Astrocyte of the hippocampus (primary cell): ENCODE measurements at places on chromosomes 12 and 14.

- DNase-seq = peak; percentile 66
Observed at GRCh38 chr12:90174198-90174510, 465.5 kb upstream of the ATP2B1 start.

GRCh38 chr14:104034976-104035699 lies 50.4 kb upstream of the ASPG start:
- peak; percentile 25 for DNase-seq

GRCh38 chr12:104524034-104524832 lies 67.5 kb downstream of the CHST11 start:
- no peak for DNase-seq

- peak; percentile 78 for DNase-seq
Observed at GRCh38 chr14:93234798-93235197, 27.7 kb downstream of the UBR7 start.

DNA sequence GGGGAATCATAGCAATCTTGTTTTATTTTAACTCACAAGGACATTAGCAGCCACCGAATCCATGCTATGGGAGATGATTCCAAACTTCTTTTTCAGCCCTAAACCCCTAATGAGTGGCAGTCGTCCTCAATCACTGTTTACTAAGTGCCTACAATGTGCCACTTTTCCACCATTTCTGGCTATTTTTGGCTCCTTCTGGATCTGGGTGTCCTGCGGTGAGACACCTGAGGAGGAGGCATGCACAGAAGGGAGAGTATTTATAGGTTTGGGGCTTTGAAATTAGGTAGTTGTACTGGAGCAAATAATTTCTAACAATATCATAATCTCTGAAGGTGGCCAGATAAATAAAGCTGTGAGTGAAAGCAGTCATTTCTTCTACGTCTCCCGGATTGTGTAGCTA lies 1125.6 kb downstream of the BCL11B start:
- DNase-seq = no peak

DNA sequence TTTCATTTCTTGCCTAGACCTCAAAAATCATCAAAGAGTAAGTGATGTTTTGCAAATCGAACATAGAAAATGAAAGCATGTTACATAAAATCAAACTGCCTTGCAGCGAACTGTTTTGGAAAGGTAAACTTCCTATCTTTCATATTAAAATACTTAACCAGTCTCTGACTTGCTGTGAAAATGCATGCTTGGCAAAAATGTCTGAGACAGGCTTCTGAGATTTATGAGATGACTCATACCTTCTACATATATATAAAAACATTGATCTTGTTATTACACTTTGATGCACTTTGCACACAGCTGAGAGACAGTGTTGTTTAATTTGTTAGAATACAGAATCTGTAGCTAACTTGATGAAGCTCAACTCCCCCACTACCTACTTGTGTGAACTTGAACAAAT lies 179.1 kb downstream of the KITLG start:
- DNase-seq = no peak

DNA sequence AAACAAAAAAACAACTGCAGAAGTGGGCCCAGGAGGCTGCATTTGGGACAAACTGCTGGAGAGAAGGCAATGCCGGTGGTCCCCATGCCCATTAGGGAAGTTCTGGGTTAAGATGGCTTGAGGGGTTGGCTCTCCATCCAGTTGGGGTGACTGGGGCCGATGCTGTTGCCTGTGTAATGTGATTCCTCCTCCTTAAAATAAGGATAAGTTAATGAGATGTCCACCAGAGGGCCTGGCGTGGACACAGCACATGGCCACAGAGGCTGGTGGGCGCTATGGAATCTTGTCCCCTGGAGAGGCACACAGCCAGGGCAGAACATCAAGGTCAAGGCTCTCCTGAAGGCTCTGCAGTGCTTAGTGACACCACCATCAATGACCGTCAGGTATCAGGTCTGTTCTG lies 1.0 kb upstream of the TESC start:
- DNase-seq = peak; percentile 26

DNA sequence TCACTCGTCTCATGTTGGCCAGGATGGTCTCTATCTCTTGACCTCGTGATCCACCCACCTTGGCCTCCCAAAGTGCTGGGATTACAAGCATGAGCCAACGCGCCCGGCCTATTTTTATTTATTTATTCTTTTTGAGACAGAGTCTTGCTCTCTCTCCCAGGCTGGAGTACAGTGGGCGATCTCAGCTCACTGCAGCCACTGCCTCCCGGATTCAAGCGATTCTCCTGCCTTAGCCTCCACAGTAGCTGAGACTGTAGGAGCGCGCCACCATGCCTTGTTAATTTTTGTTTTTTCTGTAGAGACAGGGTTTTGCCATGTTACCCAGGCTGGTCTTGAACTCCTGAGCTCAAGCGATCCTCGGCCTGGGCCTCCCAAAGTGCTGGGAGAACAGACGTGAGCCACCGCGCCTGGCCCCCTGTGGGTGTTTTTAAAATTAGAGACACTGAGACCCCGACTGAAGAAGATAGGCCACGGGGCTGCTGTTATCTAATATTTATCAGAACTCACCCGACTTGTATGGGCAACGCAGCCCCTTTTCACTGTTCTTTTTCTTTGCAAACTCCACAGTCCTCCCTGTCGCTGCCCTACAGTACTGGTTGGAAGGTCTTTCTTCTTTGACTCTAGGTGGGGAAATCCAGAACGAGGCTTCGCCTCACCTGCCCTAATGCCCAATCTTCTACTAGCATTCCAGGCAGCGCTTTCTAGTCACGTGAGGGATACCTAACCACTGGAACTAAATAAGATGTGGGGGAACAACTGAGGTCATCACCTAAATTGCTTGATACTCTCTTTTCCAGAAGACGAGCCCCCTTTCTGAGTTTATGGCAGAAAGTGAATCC lies 1.4 kb upstream of the GABARAPL1 start:
- no peak for DNase-seq

DNA sequence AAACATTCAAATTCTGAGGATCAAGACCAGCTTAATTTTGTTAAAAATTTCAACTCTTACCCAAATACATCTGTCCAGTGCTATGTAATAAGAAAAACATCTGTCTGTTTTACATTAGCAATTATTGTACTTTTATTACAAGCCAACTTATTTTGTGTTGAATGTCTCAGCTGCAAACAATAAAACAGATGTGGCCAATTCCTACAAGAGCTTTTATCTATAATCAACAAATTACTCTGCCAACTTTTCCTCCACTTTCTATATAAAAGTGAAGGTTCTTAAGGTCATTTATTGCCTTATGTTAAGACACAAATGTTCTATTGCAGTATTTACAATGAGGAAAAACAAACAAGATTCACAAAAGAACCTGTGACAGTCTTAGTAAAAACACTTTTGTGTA lies 72.7 kb downstream of the NOVA1 start:
- no peak for DNase-seq

DNA sequence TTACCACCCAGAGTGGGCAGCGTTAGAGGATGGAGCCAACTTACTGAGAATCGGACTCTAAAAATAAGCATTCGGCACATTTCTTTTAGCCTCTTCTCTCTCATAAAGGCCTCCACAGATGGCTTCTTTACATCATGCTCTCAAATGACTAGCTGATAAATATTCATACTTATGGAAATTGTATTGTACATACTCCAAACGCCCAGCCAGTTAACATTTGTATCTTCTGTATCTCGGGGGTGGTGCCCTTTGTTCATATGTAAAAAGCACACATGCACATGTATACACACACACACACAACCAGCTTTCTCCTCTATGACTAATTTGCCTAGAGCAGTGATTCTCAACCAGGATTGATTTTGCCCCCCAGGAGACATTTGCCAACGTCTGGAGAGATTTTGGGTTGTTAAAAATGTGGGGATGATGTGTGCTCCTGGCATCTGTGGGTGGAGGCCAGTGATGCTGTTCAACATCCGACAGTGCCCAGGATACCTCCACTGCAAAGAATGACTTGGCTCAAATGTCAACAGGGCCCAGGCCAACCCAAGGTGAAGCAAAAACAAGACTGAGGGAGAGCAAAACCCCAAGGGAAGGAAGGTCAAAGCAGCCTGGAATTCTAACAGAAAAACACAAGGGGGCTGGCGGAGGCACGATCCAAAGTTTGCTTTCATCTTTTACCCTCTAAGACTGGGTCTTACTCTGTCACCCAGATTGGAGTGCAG lies 15.2 kb upstream of the CDK2AP1 start:
- no peak for DNase-seq

GRCh38 chr12:12221560-12221959 lies 45.3 kb downstream of the LRP6 start:
- DNase-seq = no peak

DNA sequence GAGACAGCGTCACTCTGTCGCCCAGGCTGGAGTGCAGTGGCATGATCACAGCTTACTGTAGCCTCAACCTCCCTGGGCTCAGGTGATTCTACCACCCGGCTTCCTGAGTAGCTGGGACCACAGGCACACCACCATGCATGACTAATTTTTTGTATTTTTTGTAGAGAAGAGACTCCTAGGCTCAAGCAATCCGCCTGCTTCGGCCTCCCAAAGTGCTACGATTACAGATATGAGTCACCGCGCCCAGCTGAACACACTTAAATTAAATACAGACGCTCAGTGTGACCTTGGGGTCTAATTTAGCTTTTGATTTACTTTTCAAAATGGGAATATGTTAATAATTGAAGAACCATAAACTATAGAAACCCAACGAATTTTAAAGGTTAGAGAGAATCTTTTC lies 77.2 kb downstream of the C2CD5 start:
- peak; percentile 17 for DNase-seq

DNA sequence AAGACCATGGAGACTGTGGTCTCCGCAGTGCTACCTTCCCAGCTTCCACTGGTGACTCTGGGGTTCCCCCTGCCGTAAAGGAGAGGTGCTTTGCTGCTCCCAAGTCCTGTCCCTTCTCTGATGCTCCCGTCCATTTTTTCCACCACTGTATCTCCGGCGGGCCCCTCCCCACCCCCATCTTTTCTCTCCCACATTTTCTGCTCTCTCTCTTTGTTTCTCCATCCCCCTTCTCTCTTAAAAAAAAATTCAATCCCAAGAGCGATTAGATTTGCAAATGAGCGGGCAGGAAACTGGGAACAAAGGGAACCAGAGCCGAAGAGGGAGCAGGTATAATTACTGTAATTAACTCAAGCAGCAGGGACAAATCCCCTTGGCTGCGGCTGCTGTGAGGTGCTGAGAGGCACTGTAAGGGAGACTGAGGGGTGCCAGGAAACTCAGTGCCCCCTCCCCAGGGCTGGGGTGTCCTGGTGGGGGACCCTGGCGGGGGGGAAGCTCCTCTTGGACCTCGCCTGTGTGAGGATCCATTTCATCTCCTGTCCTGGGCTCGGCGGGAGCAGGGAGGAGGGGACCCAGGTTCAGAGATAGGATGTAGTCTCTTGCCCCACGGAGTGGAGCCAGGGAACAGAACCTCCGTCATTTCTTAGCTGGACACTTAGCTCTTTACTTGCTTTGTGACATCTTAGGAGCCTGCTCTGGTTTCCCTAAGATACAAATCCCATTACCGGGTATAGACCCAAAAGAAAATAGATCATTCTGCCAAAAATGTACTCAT lies 140.4 kb upstream of the NRXN3 start:
- DNase-seq = no peak

GRCh38 chr14:106459971-106460730 lies 933.8 kb downstream of the TMEM121 start:
- no peak for DNase-seq

- peak; percentile 83 for DNase-seq
Observed at GRCh38 chr12:116143909-116144308, 133.6 kb downstream of the MED13L start.

- DNase-seq = no peak
Observed at GRCh38 chr12:4951601-4952000, 41.9 kb downstream of the KCNA1 start.

- peak; percentile 7 for DNase-seq
Observed at GRCh38 chr12:24172031-24172772, 222.7 kb upstream of the SOX5 start.

DNA sequence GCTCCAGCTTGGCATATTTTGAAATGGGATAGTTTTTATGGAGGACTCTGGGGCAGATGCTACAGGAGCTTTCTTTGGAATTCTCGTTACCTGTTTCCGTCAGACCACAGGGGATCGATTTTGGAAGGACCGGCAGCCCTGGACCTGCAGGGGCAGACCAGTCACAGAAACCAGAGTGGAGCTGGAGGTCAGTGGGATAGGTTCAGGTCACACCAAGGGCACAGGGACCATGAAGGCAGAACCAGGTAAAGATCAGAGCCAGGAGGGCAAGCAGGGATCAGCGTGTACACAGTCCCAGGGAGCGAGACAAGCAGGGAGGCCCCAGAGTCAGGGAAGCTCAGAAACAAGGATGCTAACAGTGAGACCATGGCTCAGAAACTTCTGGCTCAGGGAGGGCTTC lies 45.5 kb downstream of the TSPAN11 start:
- no peak for DNase-seq

- no peak for DNase-seq
Observed at GRCh38 chr14:54300881-54301280, 95.9 kb upstream of the CDKN3 start.

DNA sequence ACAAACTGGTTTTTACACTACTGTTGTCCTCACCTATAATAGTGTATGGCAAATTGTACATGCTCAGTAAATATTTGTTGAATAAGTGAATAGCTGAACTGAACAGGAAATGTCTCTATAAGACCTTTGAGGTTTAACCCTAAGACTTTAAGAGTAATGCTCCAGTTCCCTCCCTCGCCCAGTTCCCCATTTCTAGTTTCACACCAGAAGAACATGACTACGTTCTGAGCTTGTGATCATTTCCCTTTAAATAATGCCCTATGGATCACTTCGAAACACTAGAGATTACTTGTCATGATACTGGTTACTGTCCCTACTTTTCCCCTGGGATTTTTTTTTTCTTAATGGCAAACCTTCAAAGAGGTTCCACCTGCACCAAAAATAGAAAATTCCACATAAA lies 69.3 kb downstream of the PRKD1 start:
- no peak for DNase-seq

DNA sequence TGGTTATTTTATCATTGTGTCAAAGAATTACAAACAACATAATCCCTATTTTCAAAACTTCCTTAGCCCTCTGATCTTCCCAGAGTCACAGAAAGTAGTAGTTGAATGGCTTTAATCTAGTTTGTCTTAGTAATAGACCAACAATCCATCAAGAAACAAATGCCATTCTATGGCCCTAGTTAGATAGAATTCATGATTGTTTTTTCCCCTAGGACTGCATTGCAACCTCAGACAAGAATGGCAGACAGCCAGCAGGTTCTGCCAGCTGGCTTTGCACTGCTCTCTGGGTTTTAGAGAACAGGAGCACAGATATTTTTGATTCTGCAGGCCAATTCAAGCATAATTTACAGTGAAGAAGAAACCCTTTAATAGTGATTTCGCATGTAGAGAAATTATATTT lies 33.8 kb downstream of the SYT1 start:
- peak; percentile 94 for DNase-seq

GRCh38 chr12:7146228-7146627 lies 16.1 kb downstream of the CLSTN3 start:
- no peak for DNase-seq
